ENCODE measurements at places on chromosomes 2 and 18.

DNA sequence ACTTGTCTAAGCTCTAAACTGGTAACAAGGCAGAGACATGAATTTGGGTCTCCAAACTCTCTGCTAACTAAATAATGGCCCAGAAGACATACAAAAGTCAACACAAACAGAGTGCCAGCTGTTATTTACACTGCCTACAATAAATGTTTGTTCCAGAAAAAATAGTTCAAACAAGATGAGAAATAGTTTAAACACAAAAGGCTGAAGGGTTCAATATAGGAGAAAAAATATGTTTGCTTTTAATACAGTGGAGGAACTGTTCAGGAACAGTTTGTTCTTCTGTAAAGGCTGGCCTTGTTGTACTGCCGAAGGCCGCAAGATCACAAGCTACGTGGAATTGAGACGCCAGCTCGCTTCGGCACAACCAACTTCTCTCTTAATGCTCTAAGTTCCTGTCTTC, 74.6 kb downstream of the AFF3 start:
- no peak for DNase-seq

- no peak for DNase-seq
Measured at GRCh38 chr18:25345081-25345866, 6.7 kb downstream of the ZNF521 start.

DNA sequence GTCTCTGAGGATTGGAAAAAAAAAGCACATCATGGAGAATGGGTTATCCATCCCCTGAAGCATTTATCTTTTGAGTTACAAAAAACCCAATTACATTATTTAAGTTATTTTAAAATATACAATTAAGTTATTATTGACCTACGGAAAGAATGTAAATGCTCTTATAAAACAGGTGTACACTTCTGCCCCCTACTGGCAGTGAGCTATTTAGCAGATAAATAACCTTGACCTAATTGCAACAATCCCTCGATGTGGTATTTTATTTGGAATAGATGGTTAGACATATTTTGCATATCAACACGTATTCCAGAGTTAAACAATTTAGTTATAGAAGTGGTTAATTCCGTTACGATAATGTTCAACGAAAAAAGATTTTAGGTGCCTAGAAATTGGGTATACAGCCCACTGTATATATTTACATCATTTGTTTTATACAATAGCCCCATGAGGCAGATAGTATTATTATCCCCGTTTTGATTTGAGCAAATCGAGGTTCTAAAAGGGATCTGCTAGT, 9.1 kb upstream of the DAW1 start:
- no peak for DNase-seq

DNA sequence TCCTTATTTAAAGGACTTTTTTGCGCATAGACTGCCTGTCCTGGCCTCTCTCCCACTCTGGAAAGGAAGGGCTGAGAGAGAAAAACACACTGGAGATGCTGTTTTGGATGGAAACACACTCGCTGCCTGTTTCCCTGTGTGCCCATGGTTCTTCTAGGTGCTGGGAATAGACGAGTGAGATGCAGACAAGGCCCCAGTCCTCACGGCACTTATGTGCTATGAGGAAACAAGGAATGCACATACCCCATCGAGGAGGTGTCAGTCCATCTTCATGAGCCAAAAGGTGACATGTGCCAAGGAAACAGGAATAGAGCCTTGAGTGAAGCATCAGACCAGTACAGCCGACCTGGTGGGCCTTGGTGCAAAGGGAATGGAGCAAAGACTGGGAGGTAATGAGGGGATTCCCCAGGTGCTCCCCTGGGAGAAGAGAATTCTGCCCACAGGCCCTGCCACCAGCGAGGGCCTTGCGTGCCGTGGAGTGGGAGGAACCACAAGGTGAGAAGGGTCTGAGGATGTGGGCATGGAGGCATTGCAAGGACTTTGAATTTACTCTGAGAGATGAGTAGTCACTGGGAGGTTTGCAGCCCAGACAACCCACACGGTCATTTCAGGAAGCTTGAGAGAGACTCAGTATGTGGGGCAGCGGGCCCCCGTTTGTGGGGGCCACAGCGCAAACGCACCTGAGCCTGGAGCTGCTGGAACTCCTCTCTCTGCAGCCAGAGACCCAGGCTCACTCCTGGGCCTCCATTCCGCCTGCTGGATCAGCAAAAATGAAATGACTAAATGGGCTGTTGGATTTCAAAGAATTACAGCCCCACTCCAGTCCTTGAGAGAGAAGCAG, 197.5 kb upstream of the COPS8 start:
- DNase-seq = no peak

- no peak for DNase-seq
Measured at GRCh38 chr18:36312806-36313395, 15.4 kb downstream of the FHOD3 start.

DNA sequence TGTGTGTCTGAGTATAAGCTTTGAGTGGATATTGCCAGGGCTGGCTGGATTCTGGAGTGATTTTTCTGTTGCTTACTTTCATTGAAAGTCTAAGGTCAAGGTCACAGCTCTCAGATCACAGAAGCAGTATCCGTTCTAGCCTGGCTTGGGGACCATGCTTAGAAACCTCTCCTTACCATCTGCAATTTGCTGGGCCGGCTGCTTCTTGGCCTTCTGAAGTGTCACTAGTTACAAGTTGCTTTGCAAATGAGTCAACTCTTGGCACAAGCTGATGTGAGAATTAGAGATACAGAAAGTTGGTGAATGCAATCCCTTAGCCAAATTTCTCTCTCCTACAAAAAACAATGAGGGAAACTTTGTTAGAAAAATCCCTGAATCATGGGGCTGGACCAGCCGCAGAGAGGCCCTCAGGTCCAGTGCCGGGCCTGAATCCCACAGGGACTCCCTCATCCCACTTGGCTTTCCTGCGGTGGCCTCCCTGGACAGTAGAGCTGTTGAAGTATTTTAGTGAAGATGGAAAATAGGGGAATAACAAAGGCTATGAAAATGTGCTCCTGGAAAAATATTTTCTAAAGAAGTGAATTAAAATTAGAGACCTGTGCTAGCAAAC, 92.7 kb upstream of the CNGA3 start:
- no peak for DNase-seq

DNA sequence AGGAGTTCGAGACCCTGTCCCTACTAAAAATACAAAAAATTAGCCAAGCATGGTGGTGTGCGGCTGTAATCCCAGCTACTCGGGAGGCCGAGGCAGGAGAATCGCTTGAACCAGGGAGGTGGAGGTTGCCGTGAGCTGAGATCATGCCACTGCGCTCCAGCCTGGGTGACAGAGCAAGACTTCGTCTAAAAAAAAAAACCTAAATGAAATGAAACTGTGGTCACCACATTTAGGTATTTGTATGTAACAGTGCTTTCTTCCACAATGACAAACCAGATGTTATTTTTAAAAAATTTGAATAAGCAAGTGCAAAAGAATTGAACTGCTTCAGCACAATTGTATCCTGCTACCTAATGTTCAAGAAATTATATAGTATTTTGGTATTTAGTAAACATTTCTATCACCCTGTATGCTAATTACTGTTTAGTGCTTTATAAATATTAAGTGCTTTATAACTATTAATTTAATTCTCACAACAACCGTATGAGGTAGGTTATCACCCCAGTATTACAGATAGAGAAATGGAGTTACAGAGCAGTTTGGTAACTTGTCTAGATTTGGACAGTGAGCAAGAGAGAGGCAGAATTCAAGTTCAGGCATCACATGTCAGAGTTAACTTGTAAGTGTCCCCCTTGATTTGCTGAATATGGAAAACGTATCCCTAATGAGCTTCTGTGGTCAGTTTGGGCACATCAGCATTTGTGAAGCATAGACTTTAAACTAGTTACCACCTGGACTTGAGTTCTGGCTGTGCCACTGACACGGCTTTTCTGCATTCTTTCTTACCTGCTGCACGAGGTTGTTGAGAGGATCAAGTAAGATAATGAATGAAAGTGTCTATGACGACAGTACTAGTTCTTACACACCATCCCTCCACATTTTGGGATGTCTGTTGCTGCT, 14.4 kb downstream of the PHLPP1 start:
- DNase-seq = no peak
